Smooth muscle cell of the umbilical artery (primary cell): ENCODE measurements at places on chromosomes 16 and 17. TPM values are rescaled to one million over a fixed set of nuclear protein-coding genes. Genes with fewer than 3 reads are reported as not detected.

The CCNF gene
- total RNA-seq, result 4.2 and 12.5 TPM in 2 replicates

The RAB26 gene
- 2.3 and 3.0 TPM in 2 replicates for total RNA-seq

The TSPOAP1 gene
- 1.5 and 1.7 TPM in 2 replicates for total RNA-seq

The CLEC3A gene
- total RNA-seq, result 0.05 TPM in 1 of 2 replicates, not detected in the other

The GIT1 gene
- 13.1 and 42.4 TPM in 2 replicates for total RNA-seq

The SLC16A5 gene
- total RNA-seq, result 7.4 and 12.3 TPM in 2 replicates

The OR1F1 gene
- not detected in 2 replicates for total RNA-seq

The GJD3 gene
- total RNA-seq, result 0.69 TPM in 1 of 2 replicates, not detected in the other

The ANKRD40CL gene
- not detected in 2 replicates for total RNA-seq

The TP53TG3B gene
- not detected in 2 replicates for total RNA-seq

The CDH5 gene
- total RNA-seq, result 0.42 and 0.59 TPM in 2 replicates

The ZNF19 gene
- 2.3 and 3.0 TPM in 2 replicates for total RNA-seq

The ADORA2B gene
- 14.2 and 18.4 TPM in 2 replicates for total RNA-seq

The SEPTIN1 gene
- 0.37 and 0.59 TPM in 2 replicates for total RNA-seq

The SPATA32 gene
- not detected in 2 replicates for total RNA-seq

The SLC16A6 gene
- 0.30 and 0.42 TPM in 2 replicates for total RNA-seq

The GDPD3 gene
- 0.59 and 0.78 TPM in 2 replicates for total RNA-seq

The SMIM5 gene
- not detected in 2 replicates for total RNA-seq

The MAF gene
- total RNA-seq, result 0.23 and 3.9 TPM in 2 replicates

The COG8 gene
- 36.2 and 38.3 TPM in 2 replicates for total RNA-seq

The CLEC19A gene
- total RNA-seq, result not detected in 2 replicates

The CBFA2T3 gene
- not detected in 2 replicates for total RNA-seq

The MBTPS1 gene
- total RNA-seq, result 156 and 158 TPM in 2 replicates

The CCL17 gene
- total RNA-seq, result not detected in 2 replicates

The MYH1 gene
- under 0.01 and 0.09 TPM in 2 replicates for total RNA-seq

The SPAG7 gene
- 45.8 and 52.9 TPM in 2 replicates for total RNA-seq

The CCL7 gene
- total RNA-seq, result 2.5 and 4.8 TPM in 2 replicates

The KCTD19 gene
- not detected in 2 replicates for total RNA-seq

The CCL13 gene
- 0.59 TPM in 1 of 2 replicates, not detected in the other for total RNA-seq

The AANAT gene
- total RNA-seq, result 0.37 TPM in 1 of 2 replicates, not detected in the other

The SLC2A4 gene
- total RNA-seq, result not detected in 2 replicates

The BTBD17 gene
- not detected in 2 replicates for total RNA-seq

The OR4D2 gene
- total RNA-seq, result not detected in 2 replicates

The CTRB1 gene
- total RNA-seq, result not detected in 2 replicates

The GPR142 gene
- not detected in 2 replicates for total RNA-seq

The SPATA22 gene
- not detected in 2 replicates for total RNA-seq

The CCL8 gene
- total RNA-seq, result 0.89 TPM in 1 of 2 replicates, not detected in the other

The DOC2B gene
- not detected in 2 replicates for total RNA-seq

The GAST gene
- total RNA-seq, result not detected in 2 replicates

The RSAD1 gene
- 17.7 and 27.3 TPM in 2 replicates for total RNA-seq

The SHISA6 gene
- not detected in 2 replicates for total RNA-seq

The DOC2A gene
- 0.42 TPM in 1 of 2 replicates, not detected in the other for total RNA-seq

The KIF22 gene
- total RNA-seq, result 9.8 and 33.5 TPM in 2 replicates

The TAT gene
- total RNA-seq, result not detected in 2 replicates

The MT1H gene
- not detected in 2 replicates for total RNA-seq

The NFATC2IP gene
- total RNA-seq, result 8.3 and 20.3 TPM in 2 replicates
